MM.1S (cell line): ENCODE measurements at places on chromosomes 12 and 14.
A peak's percentile ranks its signal among the peaks of the same experiment; 100 is the strongest.

GRCh38 chr14:32635061-32635719, 303.5 kb upstream of the NPAS3 start:
- DNase-seq = no peak

GRCh38 chr12:28171356-28172060, 18.7 kb upstream of the CCDC91 start:
- DNase-seq = no peak

DNA sequence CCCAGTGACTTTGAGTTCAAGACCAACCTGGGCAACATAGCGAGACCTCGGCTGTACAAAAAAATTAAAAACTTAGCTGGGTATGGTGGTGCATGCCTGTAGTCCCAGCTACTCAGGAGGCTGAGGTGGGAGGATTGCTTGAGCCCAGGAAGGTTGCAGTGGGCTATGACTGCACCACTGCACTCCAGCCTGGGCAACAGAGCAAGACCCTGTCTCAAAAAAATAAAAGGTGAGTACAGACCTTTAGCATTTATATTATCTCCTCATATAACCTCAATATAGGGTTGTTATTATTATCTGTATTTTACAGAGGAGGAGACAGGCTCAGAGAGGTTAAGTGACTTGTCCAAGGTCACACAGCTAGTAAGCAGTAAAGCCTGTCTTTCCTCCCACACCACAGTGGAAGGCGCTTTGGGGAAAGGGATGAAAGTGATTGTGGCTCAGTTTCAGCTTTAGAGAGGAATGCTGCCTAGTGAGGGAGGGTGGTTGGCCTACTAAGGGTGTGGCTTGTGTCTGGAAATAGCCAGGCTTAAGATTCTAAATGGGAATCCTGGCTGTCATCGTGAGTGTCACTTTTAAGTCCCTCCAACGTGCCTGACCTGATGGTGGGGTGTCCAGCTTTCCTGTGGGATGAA, 7.2 kb downstream of the TPCN1 start:
- DNase-seq = no peak

GRCh38 chr14:26444822-26445221, 153.0 kb downstream of the NOVA1 start:
- peak; percentile 13 for DNase-seq

DNA sequence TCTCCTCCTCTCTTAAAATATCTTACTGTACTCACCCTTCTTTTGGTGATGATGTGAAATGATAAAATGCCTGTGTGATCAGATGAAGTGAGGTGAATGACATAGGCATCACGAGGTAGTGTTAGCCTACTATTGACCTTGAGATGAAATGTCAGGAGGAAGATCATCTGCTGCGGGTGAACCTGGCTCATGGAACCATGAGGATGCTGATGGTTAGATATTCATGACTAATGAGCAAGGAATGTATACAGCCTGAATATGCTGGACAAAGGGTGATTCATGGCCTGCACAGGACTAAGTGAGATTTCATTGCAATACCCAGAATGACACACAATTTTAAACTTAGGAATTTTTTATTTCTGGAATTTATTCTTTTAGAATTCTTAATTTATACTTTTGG, 89.6 kb downstream of the DAAM1 start:
- no peak for DNase-seq

DNA sequence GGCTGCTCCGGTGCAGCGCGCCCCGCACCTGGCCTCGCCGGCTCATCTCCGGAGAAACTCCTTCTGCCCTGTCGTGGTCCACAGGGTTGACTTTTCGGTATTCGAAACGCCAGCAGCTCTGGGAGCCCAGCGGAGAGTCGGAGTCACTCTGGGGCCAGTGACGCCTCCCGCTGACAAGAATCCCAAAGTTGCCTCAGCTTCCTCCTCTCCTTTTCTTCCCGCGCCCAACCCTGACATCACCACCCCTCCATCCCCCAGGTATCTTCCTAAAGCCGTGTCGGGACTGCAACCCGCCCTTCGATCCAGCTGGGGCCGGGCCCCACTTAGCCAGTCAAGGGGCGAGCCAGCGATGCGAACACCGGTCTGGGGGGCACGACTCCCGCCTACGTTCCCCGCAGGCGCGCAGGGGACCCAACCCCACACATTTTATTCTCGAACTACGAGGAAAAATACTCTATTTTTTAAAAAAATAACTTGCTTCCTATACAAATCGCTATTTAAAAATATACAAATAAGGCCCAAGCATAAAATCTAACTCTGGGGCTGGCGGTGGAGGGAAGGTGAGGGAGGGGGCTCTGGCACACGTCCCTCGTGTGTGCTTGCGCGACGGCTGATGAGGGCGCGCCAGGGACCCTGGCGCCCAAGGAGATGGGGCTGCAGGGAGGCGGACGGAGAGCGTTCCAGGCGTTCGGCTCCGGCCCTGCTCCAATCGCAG, 2.1 kb downstream of the NKX2-8 start:
- no peak for DNase-seq

- no peak for DNase-seq
Observed at GRCh38 chr14:58671436-58671835, 33.7 kb downstream of the DACT1 start.

DNA sequence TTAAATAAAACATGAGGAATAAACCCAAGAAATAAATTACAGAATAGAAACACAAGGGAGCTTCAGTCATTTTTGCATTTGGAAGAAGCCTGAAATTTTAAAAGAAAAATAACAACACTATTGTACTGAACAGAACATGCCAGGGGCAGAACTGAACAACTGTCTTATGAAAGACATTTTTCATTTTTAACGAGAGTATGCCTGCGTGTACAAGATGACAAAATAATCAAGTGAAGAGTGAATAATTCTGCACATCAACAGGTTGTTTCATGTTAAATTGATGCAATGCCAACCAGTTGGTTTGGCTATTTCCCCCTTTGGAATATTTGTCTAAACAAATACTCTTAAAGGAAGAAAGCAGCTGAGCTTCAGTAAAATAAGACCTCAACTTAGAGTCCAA, 103.3 kb upstream of the BTG1 start:
- no peak for DNase-seq

DNA sequence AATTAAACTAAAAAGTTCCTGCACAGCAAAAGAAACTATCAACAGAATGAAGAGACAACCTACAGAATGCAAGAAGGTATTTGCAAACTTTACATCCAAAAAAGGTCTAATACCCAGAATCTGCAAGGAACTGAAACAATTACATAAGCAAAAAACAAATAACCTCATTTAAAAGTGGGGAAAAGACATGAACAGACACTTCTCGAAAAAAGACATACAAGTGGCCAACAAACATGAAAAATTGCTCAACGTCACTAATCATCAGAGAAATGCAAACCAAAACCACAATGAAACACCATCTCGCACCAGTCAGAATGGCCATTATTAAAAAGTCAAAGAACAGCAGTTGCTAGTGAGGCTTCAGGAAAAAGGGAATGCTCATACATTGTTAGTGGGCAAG, 15.2 kb downstream of the PDE6H start:
- peak; percentile 26 for DNase-seq

GRCh38 chr14:47040550-47040949, 389.0 kb upstream of the RPL10L start:
- peak; percentile 12 for DNase-seq

- DNase-seq = peak; percentile 17
Observed at GRCh38 chr12:27766587-27766986, 13.4 kb upstream of the KLHL42 start.

DNA sequence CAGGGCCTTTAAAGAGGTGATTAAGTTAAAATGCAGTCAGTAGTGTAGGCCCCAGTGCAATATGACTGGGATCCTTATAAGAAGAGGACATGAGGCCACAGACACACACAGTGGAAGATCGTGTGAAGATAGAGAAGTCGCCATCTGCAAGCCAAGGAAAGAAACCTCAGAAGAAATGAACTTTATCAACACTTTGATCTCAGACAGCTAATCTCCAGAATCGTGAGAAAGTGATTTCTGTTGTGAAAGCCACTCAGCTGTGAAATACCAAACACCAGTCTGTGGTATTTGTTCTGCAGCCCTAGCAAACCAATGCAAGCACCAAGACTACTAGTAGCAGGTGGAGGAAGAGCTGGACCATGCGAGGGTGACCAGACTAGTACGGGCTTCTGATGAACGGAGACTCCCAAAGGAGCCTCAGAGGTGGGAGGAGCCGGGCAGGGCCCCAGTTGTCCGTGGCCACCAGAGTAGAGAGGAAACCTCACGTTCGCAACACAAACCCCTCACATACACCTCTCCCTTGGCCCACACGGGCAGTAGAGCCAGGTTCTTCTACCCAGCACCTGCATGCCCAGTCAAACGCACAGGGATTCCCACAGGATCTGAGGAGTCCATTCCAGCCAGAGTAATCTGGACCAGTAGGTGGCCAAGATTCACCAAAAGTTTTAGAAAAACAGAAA, 243.0 kb downstream of the TTC8 start:
- DNase-seq = no peak

DNA sequence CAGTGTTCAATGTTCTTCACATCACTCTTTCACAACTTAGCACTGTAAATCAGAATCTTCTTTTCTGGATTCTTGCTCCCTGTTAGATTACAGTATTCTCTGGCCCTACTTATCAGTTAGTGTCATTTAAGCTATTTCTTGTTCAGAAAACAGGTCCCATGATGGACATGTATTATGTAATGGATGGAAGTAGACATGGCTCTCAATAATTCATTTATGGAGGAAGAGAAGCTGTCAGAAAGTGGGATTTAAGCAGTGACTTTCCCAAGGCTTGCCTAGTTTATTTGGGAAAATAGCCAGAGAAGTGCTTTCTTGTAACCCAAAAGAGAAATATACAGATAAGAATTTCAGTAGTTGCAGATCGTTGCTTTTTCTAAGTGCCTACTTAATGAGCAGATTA, 1.6 kb downstream of the ERC1 start:
- DNase-seq = no peak

DNA sequence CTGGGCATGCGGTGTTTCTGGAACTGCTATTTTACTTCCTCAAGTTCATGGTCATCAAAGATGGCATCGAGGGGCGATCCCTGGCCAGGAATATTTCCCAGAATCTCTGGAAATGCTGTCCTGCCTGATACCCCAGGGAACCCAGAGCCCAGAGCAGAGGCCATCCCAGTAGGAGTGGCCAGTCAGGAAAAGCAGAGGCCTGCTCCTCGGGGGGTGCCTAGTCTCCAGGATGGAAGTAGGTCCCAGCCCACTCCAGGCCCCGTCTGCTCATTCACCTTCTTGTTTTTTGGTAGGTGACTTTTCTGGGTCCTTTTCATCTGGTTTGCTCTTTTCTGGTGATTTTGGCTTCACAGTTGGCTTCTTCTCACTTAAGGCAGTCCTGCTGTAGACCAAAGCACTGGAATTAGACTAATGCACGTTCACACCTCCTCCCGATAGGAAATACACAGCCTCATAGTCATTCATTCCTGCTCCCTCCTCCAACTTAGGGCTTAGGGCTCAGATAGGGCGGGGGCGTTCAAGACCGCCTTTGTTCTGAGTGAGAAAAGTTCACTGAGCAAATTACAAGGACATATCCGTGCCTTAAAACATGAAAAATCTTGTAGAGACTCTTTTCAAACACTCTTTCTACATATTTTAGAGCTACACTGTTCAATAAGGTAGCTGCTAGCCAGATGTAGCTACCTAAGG, 51.1 kb downstream of the TRAFD1 start:
- DNase-seq = no peak

DNA sequence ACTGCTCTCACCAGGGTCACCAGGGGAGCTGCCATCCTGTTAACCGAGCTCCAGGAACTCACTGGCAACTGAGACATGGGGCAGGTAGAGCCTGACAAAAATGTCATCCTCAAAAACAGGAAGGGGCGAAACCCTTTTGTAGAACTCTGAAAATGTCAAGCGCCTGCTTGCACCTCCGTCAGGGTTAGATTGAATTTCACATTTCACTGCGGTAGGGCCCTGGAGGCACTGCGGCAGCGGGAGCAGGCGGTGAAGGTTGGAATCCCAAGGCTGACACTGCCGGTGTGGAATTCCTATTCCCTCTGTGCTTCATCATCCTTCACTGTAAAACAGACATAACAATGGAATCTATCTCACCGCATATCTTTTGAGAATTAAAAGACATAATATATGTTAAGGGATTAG, 142.8 kb upstream of the TMCC3 start:
- no peak for DNase-seq

DNA sequence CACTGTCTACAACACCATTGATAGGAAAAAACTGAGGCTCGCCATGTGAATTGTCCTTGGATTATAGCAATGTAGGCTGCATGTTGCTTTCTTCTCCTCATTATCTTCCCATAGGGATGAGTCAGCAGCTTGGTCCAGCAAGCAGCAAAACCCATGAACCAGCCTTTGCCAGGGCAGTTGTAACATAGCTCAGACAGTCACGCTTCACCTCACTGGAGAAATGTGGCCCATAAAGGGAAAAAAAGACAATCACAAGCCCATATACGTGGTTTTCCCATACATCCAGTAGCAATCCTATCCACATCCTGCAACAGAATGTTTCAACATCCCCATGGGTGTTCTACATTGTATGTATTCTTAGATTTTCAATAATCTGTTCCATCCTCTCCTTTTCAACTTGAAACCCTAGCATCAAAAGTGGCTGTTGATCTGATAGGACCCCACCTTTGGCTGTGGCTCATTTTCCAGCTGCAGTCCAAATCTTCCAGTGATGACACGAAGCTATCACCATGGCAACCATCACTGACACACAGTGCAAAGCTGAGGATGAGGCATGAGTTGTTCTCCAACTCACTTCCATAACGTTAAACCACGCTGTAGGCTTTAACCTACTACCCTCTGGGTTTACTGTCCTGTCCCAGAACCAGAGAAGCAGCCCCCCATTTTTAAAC, 34.0 kb downstream of the GRIN2B start:
- no peak for DNase-seq

DNA sequence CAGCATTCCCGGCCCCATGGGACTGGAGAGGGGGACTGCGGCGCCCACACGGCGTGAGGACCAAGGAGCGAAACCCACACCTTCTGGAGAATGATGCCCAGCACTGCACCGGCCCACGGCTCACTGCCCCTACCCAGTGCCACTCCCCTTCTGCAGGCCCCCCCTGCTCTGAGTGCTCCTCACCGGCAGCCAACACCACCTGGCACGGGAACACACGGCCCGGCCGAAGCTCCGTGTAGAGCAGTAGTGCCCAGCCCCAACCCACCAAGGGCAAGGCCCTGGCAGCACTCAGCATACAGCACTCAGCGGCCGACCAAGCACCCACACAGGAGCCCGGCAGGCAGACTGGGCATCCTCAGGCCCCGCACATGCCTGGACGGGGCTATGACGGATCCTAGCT, 13.4 kb downstream of the BTBD6 start:
- DNase-seq = no peak

DNA sequence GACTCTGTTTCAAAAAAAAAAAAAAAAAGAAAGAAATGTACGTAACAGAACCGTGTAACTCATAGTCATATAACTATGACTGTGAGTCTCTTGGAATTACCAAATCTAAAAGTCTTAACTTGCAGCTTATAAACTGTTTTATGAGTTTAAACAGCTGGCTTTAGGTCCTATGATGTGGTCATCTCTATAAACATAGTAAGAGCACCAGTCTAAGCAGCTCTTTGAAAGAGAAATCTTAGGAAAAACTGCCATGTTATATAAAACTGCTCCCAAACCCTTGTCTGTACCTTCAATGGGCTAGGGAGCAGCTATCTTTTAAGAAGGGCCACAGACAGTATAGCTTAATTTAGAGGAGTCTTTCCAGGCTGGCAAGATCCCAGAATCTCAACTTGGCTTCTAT, 115.5 kb upstream of the AEBP2 start:
- DNase-seq = no peak
